ENCODE measurements at places on chromosomes 4 and X. TPM values are rescaled to one million over a fixed set of nuclear protein-coding genes. Genes with fewer than 3 reads are reported as not detected.
A peak's percentile ranks its signal among the peaks of the same experiment; 100 is the strongest.

- DNase-seq = no peak
Observed at GRCh38 chr4:88735564-88735963, 37.9 kb upstream of the NAP1L5 start.

Gene RNF150
- polyA plus RNA-seq = 12.6 TPM

DNA sequence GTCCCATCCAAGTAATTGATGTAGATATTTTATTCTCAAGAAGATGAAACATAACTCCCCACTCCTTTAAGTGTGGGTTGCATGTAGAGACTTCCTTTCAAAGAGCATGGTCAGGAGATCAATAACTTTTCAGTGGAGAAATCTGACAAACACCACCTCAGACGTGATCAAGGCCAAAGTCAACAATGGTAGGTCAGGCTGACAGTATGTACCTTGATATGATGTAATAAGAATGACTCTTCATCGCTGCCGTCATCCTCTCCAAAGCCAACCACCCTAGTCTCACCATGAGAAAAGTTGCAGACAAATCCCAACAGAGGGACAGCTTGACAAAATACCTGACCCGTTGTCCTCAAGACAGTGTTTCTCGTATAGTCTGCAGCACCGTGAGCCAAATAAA, 67.3 kb upstream of the DHRSX start:
- no peak for DNase-seq

Gene CPLX1
- polyA plus RNA-seq = 1.1 TPM

DNA sequence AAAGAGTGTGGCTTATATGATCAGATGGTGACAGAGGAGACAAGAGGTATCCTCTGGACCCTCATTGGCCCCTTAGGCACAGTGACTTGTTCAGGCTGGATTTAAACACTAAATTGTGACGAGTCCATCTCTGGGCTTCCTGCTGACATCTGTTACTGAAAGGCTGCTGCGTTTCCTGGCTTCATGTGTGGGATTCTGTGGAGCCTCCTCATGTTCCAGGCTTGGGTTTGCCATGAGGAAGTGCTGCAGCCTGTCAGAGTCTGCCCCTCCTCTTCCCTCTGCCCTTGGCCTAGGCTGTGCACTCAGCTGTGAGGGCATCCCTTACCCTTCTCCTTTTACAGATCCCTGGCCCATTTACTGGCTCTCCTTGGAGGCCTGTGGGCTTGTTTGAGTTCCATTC, 159.1 kb upstream of the TTC29 start:
- DNase-seq = no peak

Gene WNK3
- polyA plus RNA-seq = 6.0 TPM

Gene WDR17
- 13.0 TPM for polyA plus RNA-seq

DNA sequence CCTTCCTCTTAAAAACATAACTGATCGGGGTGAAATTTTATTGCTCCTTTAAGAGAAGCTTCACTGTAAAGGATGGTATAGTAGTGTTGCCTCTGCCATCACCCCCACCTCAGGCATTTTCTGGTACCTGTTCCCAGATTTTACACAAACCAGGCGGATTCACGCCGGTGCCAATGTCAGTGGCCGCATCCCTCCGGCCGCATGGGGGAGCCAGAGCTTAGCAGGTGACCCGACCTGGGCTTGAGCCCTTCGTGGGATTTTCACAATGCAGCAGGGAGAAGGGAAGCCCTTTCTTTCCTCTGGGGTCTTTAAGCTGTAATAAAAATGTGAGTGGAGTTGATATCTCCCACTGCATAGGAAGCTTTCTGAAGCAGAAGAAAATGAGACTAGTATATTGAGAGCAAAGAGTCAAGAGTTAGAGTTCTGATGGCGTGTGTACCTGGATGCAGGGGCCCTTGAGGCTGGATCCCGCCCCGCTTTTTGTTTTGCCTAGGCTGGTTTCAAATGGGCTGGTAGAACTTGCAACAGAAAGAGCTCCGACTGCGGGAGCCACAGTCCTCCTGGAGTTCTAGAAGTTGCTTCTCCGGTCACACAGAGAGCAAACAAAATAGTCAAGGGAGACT, 59.4 kb downstream of the POLR2B start:
- DNase-seq = peak; percentile 48

DNA sequence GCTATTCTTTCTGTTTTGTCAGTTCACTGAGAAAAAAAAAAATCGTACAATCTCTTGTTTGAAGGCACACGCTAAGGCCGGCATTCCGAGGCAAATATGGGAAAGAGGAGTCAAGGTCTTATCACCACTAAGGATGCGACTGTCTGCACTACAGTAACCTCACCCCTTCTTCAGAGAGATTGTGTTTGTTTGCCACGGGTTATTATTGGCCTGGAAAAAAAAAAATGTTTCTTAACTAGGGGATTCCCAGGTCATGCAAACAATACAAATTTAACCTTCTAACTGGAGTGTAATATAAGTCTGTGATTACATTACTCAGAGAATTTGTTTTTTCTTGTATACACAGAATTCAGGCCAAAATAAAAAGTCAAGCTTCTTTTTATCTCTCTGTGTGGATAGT, 168.3 kb downstream of the TMA16 start:
- no peak for DNase-seq

DNA sequence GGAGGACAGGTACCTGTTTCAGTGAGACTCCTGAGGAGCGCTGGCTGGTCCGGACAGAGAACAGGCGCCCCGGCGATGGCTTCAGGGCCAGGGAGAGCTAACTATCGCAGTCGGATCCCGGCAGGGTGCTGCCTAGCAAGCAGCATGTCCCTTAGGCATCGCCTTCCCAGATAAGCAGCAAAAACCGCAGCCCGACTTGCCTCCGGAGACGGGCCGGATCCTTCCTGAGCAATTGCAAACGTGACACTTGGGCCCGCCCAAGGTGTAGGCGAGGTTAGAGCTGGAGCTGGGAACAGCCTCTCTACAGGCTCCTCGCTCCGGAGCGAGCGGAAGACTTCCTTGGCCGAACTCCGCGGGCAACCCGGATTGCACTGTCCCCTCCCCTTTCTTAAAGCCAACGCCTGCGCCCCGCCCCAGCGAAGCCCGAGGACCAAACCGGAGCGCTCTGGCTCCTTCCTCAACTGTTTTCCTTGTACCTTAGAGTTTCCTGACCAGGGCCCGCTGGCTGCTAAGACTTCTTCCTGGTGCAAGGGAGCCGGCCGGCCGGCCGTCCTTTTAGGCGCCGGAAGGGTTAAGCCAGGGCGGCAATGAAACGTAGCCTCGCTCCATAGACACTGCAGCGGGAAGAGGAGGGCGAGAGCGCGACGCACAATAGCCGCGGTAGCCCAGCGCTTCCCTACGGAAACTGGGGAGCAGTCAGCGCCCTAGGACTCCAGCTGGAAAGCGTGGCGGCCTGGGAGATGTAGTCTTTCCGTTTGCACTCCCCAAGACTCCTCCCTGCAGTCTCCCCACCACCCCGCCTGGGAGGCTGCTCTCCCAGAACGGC, at the start of gene OPHN1:
OPHN1 (minus strand) TSS at position 341 of the 826 bp plus-strand sequence. CDS start 475 bp downstream, outside the sequence.
- DNase-seq = peak; percentile 67

GRCh38 chr4:101163936-101164335, 183.4 kb downstream of the PPP3CA start:
- DNase-seq = no peak

Gene SOX3
- polyA plus RNA-seq = not detected

GRCh38 chr4:153844144-153844543, 55.3 kb upstream of the SFRP2 start:
- DNase-seq = no peak

DNA sequence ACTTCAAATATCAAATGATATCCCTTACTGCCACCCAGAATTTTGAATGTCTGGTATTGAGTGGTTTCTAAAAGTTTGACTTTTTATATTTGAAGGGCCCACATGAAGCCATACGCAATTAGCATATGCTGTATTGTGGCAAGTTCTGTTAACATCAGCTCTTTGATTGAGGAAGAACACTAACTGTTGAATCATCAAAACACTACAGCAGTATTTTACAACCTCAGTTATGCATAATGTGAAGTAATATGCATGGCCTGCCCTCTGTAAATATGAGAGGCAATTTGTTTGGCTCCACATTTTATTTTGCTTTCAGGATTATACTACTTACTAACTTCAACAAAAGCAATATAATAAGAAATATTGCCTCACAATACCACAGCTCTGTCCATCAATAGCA, 62.2 kb upstream of the DMD start:
- DNase-seq = no peak

Gene RAB9B
- 3.0 TPM for polyA plus RNA-seq

DNA sequence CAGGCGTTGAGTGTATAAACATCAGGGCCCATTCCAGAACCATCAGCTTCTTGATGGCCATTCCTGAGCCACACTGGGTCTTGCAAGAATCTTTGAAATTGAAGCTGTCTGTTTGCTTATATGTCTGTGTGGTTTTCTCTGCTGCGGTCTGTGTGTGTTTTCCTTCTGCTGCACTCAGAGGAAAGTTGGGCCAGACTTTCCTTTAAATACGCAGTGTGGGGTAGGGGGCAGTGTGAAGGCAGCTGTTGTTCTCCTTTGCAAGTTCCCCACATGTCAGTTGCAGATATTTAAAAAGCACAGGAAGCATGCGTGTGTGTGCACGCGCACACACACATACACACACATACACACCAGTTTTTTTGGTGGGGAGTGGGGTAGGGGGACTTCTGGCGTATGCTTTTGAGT, 32.1 kb downstream of the CCKAR start:
- DNase-seq = peak; percentile 67

Gene PDCL2
- not detected for polyA plus RNA-seq

DNA sequence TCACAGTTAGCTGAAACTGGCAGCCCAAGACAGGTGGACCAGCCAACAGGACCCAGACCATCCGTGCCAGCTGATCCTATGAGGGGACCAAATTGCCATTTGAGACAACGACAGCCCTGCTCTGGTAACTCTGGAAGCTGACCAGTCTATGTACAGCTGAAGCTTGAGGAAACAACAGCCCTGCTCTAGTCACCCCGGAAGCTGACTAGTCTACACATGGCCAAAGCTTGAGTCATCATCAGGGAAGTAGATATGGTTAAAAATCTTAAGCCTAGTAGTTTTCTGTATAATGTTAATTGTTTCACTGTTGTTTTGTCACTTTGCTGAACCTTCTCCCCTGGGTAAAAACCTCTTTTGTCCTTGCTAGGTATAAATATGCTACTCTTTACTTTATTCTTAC, 905.4 kb upstream of the NDST4 start:
- DNase-seq = no peak

DNA sequence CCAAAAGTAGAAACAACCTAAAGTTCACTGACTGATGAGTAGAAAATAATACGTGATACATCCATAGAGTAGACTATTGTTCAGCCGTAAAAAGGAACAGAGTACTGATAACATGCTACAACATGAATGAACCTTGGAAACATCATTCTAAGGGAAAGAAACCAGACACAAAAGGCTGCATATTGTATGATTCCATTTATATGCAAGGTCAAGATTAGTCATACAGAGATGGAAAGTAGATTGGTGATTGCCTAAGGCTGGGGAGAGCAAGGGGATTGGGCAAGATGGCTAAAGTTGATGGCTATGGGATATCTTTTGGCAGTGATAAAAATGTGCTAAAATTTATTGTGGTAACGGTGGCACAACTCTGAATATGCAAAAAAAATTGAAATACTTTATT, 209.1 kb downstream of the RELL1 start:
- DNase-seq = no peak

DNA sequence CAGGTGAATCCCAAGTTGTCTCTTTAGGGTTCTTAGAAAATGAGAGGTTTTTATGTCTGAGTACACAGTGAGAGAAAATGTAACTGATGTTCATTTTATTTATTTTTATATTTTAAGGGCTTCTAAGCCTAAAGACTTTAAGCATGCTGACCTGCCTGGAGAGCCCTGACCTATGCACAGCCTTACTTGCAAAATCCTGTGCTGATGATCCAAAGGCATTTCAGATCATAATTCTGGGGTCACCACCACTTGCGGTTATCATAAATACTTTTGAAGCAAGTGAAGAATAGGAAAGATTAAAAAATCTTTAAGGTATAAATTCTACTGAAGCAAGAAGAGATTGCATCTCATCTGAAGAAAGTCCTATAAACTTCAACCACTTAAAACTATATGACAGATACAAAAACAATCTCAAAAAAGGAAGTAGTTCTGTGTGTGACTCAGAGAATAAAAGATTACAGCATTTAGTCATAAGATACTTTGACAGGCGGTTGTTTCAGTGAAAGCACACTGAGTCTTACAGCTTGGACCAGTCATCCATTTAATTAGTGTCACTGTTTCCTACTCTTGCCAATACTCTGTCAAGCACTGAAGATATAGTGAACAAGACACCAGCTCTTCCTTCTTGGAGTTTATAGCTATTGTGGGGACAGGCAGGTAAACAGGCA, 245.2 kb upstream of the DIPK2B start:
- DNase-seq = no peak

Gene GYPB
- 5.5 TPM for polyA plus RNA-seq

GRCh38 chrX:52424656-52425055, 55.8 kb downstream of the XAGE2 start:
- no peak for DNase-seq

DNA sequence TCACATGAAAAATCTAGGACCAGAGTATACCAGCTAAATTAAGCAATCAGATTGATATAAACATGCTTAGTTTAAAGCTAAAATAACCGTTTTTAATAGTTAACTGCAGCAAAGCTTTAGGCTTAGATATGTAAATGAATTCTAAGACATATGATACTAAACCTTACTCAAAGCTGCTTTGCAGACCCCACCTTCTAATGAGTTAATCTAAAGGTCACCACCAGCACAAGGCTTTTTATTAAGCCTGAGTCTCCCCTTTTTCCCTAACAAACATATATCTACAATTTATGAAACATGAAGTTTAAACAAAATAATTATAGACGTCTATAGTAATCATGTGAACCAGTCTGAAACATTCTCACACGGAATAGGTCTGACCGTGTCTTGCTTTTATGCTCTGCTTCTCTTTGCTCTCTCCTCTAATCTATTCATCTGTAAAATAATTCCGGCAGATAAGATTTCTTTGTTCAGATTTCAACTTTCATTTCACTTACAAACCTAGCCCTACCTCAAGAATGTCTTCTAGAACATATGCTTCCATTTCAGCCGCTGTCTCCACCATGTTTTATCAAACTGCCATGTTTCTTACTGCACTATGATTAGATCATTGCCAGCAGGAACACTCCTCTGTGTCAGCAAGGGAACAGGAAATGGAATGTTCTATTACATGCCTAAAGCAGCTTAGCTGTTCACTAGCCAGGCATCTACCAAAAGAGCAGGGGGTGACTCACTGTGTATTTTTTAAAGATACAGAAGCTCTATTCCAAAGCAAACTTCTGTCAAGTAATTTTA, 35.9 kb downstream of the ANKRD17 start:
- DNase-seq = peak; percentile 84

GRCh38 chrX:5305452-5305851, 923.2 kb downstream of the NLGN4X start:
- no peak for DNase-seq

- DNase-seq = no peak
Observed at GRCh38 chr4:153499005-153499404, 32.8 kb downstream of the TMEM131L start.

- DNase-seq = no peak
Observed at GRCh38 chr4:146407257-146407656, 114.5 kb downstream of the SLC10A7 start.

GRCh38 chr4:147418226-147418625, 62.7 kb upstream of the EDNRA start:
- DNase-seq = no peak

Measured in right lung (tissue), 10 donors.